ENCODE measurements at places on chromosomes 4 and X. TPM values are rescaled to one million over a fixed set of nuclear protein-coding genes. Genes with fewer than 3 reads are reported as not detected.

Gene CRMP1
- 0.89 TPM for total RNA-seq

GRCh38 chr4:141126769-141127168 is 6.5 kb downstream of the RNF150 start:
- no peak overlapping the region for H3K27ac ChIP-seq
- H3K4me3 ChIP-seq = no peak overlapping the region
- H3K4me1 ChIP-seq = peaks cover 43% of the 10 kb centered on the region
- DNase-seq = no peak
- no peaks in the 10 kb centered on the region for H3K27me3 ChIP-seq
- H3K36me3 ChIP-seq = no peaks in the 10 kb centered on the region

- DNase-seq = no peak
- no peak overlapping the region for H3K27ac ChIP-seq
- H3K4me1 ChIP-seq = no peaks in the 10 kb centered on the region
Observed at GRCh38 chr4:13427599-13428325, 56.4 kb downstream of the RAB28 start.

- no peaks in the 10 kb centered on the region for H3K4me1 ChIP-seq
- no peak overlapping the region for H3K4me3 ChIP-seq
- no peak for DNase-seq
- H3K27ac ChIP-seq = no peak overlapping the region
- H3K27me3 ChIP-seq = no peaks in the 10 kb centered on the region
Observed at GRCh38 chr4:142556048-142556447, 290.1 kb downstream of the INPP4B start.

Gene OPRPN
- not detected for total RNA-seq

Gene PABPC1L2A
- not detected for total RNA-seq

DNA sequence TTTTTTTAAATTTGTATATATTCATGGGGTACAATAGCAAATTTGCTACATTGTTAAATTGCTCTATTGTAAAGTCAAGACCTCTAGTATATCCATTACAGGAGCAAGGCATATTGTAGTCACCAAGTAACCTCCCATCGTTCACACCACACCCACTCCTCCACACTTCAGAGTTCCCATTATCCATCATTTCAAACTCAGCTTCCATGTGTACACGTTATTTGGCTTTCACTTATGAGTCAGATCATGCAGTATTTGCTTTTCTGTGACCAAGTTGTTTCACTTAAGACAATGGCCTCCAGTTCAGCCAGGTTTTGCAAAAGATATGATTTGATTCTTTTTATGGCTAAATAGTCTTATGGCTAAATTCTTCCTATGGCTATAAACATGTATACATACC is 2614.2 kb downstream of the PCDH7 start:
- no peak for DNase-seq
- no peak overlapping the region for H3K27ac ChIP-seq
- H3K27me3 ChIP-seq = no peaks in the 10 kb centered on the region
- H3K36me3 ChIP-seq = no peaks in the 10 kb centered on the region

Data from psoas muscle (tissue), 8 donors.